CD4-positive, alpha-beta T cell treated with Interleukin-10 for 1 hour (primary cell): ENCODE measurements at places on chromosomes 1 and 21.

DNA sequence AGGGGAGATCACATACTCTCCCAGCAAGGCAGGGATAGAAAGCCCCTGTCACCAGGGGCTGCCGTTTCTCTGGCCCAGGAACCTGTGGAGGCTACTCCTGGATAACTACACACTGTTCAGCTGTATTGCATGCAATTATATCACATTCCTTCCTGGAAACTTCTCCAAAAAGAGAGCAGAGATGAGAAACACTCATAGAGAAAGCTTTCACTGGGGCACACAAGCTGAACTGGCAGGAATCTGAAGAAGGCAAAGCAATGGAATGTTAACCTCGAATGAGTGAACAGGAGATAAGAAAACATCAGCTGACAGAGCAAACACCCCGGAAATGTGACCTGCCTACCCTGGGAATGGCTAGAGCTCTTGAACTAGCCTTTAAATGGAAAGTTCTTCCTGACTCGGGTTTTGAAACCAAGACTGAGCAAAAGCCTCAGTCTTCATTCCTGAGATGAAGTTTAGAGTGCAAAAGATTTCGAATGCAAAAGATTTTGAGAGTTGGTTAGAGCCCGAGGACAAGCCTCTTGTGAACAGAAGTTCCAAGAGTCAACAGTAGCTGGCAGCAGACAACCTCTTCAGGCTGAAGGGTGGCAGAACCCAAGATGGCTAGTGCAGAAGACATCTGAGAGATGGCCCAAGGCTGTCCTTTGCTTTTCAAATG, 32.3 kb downstream of the CCN1 start:
- DNase-seq: no peak

- DNase-seq: peak; percentile 58
These were observed 18.7 kb upstream of the SLAMF1 start for GRCh38 chr1:160665330-160666078.

DNA sequence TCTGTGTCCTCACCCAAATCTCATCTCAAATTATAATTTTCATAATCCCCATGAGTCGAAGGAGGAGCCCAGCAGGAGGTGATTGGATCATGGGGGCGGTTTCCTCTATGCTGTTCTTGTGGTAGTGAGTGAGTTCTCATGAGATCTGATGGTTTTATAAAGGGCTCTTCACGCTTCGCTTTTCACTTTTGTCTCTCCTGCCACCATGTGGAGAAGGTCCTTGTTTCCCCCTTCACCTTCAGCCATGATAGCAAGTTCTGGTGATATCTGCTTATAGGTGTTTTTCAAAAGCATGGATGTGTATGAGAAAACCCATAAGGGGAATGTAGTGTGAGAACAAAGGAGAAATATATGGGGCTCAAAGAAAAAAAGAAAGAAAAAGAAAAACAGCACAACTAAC, 405.9 kb upstream of the RGS18 start:
- DNase-seq: no peak

DNA sequence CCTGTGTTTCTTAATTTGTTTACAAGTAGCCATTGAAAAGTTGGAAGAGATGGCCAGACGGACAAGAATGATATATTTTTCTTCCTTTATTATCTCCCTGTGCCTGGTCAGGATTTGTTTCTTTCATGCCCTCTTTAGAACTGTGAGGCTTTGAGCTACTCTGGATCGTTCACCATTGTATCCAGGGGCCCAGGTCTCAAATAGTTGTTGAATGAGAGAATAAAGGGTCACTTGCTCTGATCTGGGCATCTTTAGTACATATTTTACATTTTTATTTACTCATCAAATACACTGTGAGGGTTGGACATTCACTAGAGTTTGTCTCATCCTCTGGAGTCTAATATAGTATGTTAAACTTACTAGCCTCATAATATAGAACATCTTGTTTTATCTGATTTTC, 48.7 kb downstream of the IVNS1ABP start:
- DNase-seq: no peak

GRCh38 chr1:241542199-241542907, 10.2 kb downstream of the KMO start:
- no peak for DNase-seq
